Hypothalamus (tissue), 51 donors: ENCODE measurements at places on chromosomes 3 and 15.

DNA sequence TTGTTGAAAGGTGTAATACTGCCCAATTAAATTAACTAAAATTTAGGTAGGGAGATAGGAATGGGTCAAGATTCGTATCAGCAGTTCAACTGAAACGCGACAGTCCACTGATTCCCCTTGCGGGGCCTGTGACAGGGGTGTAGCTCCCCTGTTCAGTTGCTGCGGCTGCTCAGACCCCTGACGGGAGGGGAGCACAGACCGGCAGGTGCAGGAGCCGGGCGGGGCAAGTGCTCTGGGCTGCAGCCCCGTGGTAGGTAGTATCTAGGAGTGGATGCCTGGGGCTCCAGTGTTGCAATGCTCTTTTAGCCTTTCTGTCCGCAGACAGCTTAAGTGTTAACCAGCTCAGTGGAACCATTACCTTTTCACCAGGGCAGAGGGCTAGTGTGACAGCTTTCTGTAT lies 164.9 kb downstream of the ROBO2 start:
- no peak for DNase-seq

DNA sequence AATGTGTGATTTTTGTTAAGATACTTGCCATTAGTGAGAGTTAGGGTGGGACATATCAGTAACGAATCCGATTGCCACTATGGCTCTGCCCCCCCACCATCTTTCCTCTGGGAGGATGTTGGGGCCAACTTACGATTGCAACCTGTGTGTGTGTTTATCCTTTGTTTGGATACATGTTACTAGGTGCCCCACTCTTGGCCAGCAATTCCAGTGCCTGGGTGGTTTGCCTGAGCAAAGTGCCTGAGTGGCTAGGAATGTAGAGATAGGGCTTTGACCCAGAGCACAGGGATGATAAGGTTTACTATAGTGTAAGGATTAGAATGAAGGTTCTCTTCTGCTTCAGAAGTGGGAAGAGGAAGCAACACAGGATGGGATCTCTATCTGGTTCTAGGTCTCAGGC lies 231.8 kb downstream of the TP63 start:
- DNase-seq, result no peak

GRCh38 chr3:102460579-102460978 lies 25.8 kb downstream of the ZPLD1 start:
- DNase-seq, result no peak

DNA sequence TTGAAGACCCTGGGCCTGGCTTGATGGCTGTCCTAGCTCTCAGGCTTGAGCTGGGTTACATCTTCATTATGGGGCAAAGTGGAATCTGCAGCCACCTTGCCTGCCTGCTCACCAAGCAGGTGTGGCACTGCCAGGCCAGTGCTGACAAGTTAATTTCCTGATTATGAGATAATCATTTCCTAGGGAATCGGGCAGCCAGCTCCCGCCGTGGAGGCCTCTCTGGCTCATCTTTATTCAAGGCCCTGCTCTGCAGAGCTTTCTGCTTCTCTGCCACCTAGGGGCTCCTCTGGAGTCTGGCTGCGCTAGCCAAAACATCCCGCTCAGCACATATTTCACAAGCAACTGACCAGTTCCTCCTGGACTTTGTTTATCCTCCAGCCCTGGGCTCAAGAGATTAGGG lies 9.9 kb downstream of the LOXL1 start:
- DNase-seq, result no peak

GRCh38 chr3:120161902-120162301 lies 67.7 kb upstream of the GSK3B start:
- DNase-seq, result no peak

DNA sequence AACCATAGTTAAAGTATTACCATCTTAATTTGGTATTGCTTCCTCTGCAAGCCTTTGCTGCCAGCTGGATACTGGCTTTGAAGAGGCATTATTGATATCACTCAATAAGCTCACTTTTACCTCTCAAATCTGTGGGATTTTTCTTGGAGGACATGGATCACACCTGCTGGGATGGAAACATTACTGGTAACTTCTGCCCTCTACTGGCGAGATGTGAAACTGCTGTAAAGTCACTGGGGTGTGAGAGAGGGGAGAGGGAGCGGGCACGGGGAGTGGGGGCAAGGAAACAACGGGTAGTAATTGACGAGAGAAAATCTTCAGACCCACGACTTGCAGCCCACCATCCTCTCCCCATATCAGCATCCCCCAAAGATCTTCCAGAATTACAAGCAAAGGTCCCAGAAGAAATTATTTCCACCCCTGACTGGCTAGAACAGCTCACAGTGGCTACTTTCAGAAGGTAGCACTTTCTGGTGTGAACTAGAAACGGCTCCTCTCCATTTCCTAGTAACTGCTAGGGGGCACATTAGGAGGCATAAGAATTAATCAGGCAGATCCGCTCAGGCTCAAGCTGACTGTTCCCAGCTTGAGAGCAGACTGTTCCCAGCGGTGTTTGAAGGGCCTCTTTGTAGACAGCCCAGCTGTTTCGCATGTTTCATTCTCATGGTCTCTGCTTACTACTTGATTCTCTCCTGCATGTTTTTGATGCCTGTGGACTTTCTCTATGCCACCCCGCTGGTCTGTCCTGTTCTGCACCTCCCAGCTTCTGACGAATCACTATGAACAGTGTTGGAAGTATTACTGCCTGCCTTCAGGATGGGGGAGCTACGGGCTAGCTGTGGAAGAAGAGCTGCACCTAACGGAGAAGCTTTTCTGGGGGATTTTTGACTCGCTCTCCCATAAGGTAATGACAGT lies 230.4 kb upstream of the CHRM5 start:
- DNase-seq, result no peak

- no peak for DNase-seq
Measured at GRCh38 chr3:115922681-115923347, 299.5 kb downstream of the GAP43 start.

DNA sequence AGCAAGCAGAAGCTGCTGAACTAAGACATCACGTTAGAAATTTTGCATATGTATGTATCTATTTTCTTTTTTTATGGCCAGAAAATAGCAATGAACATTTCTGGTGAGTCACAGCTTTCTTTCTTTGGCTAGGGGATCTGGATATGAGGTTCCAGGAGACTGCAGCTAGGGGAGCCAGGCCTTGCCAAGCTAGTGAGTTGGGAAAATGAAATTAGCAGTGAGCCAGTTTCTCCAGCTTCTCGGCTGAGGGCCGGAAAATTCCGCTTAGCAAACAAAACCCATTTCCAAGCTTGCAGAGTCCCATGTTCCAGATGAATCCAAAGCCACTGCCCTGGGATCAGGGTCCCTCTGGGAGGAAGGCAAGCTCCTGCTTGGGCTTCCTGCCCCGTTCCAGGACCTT lies 137.6 kb downstream of the SRGAP3 start:
- DNase-seq, result no peak

DNA sequence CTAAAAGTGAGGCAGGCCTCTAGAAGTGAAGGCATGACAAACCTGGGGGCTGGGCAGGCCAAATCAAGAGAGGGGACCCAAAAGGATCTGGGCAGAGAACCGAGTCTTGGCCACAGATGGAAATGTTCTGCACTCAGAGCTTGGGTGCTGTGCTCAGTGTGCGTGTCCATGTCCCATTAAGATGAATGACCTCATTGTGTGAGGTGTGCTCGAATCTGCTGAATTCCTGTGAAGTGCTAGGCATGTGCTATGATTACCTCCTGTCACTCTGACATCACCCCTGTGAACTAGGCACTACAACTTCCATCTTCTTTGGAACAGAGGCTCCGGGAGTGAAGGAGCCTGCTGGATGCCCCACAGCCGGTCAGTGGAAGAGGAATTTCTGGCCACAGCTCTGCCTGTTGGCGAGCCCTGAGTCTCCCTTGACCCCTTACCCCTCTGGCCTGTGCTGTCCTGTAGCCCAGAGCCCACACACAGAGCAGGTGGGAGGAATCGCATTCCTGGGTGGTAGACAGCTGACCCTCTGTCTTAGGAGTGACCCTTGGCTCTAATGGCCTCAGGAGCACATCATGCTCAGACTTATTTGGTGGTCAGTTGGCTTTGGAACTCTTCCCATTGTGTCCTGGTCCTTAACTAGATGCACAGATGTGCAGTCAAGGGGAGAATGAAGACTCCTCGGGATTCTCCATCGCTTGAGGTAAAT lies 67.6 kb upstream of the CTDSPL start:
- DNase-seq, result no peak

DNA sequence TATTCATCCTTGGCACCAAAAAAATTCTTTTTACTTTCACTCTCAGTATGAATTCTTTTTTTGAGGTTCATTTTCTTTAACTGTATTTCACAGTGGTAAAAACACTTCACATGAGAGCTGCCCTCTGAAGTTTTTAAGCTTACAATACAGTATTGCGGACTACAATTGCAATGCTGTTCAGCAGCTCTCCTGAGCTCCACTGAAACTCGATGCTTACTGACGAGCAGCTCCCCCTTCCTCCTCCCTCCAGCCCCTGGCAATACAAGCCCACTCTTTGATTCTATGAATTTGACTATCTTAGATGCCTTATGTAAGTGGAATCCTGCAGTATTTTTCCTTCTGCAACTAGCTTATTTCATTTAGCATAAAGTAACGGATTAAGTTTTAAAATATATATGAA lies 183.4 kb downstream of the ADAMTS17 start:
- no peak for DNase-seq

GRCh38 chr15:74387141-74387541 lies 19.7 kb upstream of the CYP11A1 start:
- DNase-seq, result no peak
